Stimulated activated CD4-positive, alpha-beta T cell treated with anti-CD3 and anti-CD28 coated beads, Interleukin-1b, Interleukin-23, amount 100 ng/mL, for 1 hour (primary cell): ENCODE measurements at places on chromosomes 2 and 18.

GRCh38 chr2:19070886-19071285 is 287.5 kb downstream of the OSR1 start:
- DNase-seq, result no peak

GRCh38 chr18:32216390-32216789 is 26.6 kb downstream of the MEP1B start:
- no peak for DNase-seq

DNA sequence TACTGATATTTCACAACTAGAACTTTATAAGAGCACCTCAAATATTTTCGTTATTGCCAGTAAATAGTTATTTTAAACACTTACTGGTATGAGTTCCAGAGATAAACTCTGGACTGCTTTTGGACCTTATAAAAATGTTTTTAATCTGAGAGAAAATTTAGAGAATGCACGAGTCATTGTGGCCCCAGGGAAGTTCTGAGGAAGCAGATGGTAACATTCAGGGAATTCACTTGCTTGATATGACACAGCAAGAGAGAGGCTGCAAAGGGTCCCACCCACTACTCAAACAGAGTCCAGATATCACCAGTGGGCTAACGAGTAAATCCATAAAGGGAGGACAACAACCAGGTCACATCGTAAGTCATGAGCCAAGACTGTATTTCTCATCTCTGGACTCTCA is 526.8 kb downstream of the TDRD15 start:
- DNase-seq, result no peak

DNA sequence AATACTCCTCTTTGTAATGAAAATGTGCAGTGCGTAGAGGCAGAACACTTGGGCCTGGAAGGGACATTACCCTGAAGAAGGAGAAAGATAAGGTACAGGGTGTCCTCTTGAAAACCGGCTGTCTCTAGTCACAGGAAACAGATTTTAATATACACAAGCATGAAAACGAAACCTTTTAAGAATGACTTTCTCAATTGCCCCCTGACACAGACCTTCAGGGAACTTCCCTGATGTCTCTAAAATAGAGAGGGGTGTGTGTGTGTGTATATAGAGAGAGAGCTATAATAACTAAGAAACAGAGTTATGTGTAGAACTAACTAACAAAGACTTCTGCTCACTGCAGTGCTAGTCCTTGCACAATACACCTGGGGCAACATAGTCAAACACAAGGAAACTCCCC is 780.0 kb downstream of the CNTNAP5 start:
- DNase-seq, result no peak

- no peak for DNase-seq
Measured at GRCh38 chr2:109062859-109063700, 65.9 kb upstream of the SH3RF3 start.

DNA sequence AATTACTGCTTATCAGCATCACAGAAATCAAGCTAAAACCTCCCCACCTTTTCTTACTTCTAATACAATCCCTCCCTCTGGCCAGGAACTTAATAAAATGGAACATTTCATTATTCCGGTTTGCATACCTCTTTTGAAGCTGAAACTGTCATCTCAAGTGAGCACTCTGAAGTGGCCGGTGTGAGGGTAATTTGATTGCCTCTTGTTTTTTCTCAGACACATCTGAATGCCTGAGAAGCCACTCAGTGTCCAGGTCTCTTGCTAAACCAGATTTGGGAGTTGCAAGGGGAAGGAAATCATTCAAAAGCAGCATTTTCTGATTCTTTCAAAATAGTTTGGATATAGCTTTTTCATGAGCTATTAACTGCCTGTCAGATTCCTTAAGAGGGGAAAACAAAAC is 190.3 kb downstream of the C1D start:
- no peak for DNase-seq

- DNase-seq, result no peak
Measured at GRCh38 chr18:44904768-44905167, 224.1 kb downstream of the SETBP1 start.

DNA sequence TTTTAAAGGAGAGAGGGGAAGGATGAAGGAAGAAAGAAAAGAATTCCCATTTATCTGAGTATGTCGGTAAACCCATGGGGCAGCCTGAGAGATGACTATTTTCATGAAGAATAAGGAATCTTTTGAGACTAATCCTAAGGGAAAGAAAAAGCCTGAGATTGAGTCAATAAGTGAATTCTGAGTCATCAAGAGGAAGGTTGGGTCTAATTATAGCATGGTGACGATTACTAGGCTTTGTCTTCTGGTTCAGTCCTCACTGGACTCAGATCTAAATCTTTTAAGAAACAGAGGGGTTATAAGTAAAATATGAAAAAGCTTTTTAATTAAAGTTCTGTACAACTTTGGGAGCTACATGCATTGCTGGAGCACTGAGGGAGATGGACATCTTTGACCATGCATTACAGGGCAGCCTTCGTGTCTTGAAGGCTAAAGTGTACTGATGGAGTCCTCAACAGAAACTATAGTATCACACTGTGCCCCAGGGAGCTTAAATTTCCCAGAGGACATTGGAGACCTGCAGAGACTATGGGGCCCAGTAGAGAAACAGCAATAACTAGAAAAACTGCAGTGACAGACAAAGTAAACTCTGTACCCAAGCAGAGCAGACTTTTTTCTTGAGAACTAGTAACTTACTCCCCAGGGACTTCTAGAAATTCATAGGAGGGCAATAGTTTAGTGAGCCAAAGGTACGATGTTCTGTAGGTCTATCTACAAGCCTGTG is 260.9 kb downstream of the RAD51AP2 start:
- no peak for DNase-seq

DNA sequence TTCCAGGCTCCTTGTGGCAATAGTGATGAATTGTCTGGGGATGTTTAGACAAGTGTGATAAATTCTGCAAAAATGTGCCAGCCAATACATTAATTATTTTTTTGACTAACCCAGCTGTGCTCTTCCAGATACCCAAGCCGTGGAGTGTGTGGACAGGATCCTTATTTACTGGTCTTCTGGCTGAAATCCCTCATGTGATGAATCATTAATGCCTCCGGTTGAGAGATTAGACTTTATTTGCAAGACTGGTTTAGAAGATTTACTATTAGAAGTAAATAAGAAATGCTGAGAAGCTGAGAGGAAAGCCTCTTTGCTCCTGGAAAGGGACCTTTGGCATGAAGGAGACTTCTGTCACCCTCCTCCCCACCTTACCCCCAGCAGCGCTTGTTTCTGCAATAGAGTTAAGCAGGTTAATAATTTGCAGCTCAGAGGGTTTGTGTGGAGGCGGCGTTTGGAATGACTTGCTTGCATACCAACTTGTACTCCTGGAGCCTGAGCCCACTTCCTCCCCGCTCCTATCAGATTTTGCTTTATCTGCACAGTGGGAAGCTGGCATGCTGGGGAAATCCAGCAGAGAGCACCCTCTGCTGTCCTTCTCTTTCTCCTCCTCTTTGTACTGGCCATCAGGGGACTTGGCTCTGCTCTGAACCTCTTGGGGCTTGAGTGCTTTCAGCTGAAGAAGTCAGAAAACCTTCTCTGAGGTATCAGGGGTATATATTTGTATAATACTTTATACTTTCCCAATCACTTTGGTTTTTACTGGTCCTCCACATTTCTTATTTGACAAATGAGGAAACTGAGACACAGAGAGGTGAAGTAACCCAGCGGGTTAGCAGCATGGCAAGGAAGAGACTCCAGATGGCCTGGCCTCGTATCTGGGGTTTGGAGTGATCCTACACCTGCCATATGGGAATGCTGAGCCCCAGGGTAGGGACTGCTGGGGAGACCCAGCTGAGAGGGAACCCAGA is 16.3 kb downstream of the SLC3A1 start:
- DNase-seq, result no peak

GRCh38 chr18:68376926-68377325 is 338.0 kb downstream of the TMX3 start:
- DNase-seq, result no peak

DNA sequence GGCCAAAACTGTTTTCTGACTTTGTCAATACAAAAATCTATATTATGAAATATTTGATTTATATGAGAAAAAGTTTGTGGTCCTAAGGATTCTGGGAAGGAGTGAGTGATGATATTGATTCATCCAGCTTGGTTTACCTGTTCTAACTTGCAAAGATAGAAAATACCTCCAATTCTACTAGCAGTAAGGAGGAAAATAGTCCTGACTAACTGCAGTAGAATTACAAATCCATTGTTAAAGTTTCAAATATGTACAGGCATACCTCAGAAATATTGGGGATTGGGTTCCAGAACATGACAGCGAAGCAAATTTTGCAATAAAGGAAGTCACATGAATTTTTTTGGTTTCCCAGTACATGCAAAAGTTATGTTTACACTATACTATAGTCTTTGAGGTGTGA is 158.8 kb upstream of the CYRIA start:
- no peak for DNase-seq

DNA sequence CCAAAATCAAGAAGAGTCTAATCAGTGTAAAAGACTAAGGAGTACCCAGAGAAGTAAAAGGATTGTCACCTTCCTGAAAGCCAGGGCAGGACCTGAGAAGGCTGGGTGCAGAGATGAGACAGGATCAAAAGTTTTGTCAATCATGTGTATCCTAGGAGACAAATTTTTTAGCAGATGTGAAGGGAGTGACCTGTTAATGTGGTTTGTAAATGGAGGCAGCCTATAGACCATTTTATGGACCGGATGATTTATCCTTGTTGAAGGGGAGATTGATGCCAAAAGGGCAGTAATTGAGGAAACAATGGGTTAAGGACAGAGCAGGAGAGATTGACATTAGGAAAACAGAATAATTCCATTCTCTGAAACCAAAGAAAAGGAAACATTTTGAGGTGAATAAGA is 813 bp downstream of the NDC80 start:
- no peak for DNase-seq

GRCh38 chr2:204357286-204357685 is 188.0 kb upstream of the PARD3B start:
- no peak for DNase-seq

DNA sequence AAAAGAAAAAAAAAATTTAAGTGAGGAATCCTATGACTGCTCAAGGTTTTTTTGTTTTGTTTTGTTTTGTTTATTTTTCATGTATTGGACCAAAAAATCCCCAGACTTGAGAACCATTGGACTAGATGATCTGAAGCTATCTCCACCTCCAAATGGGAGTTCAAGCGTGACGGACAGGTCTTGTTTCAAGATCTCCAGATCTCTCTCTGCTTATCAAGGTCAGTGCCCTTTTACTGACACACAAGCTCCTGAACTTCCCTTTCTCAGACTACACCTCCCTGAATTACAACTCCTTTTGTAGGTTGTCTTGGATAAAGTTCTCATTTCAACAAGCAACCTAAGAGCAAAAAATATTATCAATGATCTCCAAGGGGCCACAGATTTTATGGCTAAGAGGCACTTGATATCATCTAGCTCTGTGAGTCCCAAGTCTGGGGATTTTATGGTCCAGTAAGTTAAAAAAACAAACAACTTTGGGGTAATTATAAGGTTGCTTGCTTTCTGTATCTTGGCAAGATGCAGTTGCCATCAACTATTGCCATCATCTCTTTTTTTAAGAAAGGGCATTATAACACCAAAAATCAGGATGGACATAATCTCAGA is 396.0 kb upstream of the ATP5MC3 start:
- DNase-seq, result no peak

- no peak for DNase-seq
Measured at GRCh38 chr2:186199029-186199428, 287.0 kb upstream of the ZC3H15 start.

DNA sequence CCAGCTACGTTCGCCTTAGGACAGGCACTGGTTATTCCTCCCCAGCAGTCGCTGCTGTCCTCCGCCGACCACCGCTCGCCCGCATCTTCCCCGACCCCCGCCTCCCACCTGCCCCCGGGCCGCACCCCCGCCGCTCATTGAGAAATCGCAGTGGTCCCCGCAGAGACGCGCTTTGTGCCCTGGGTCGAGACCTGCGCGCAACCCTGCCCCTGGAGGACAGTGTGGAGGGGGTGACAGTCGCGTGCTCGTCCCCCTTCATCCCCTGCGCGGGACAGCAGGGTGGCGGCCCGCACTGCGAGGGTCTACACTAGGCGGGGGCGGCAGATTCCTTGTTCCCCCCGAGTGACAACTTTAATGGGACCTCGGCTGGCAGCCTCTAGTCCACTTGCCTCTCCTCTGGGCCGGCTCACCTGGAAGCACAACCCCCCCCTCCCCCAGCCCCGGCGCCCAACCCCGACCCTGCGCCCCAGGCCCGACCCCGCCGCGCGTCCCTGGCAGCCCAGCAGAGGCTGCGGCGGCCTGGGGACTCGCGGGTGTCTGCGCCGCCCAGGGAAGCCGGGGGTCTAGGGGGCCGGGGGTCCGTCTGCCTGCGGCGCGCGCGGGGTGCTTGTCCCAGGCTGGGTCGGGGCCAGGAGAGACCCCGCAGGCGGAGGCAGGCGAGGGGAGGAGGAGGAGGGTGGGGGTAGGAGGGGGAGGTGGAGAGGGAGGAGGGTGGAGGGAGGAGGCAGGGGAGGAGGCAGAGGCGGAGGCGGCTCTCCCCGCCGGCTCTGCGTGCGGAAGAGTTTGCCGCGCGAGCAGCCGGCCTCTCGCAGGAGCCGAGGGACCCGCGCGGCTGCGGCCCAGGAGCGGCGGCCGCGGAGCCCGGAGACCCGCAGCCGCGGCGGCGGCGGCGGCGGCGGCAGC is at the start of gene NPAS2:
Gene NPAS2, plus strand, starts transcription at position 770 of the 903 bp plus-strand sequence. CDS start 84,616 bp downstream, outside the sequence.
- DNase-seq, result no peak

DNA sequence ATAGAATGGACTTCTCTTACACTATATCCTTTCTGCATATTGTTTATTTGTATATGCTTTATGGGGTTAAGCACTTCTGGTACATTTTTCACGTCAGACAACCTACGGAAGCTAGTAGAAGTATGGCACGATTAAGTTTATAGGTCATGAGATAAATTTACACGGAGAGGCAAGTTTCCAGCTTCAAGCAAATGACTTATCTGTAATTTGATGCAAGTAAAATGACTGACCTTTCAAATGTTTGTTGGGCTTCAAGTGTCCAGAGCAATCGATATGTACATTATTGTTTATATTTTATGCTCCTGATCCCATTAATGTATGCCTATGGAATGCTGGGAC is 97.5 kb upstream of the EFEMP1 start:
- no peak for DNase-seq

DNA sequence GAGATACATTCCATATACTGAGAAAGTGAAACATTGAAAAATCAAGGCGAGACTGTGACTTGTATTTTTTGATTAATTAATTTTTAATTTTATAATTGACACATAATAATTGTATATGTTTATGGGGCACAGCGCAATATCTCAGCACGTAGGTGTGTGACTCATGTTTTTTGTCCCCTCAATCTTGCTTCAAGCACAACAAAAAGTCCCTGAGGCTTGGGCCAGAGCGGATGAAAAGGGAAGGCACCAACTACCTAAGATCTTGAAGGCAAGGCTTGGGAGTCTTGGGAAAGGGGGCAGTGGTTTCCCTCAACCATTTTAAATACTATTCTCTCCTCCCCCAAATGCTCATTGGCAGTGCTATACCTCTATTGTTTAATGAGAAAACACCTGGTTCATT is 9.9 kb downstream of the SGPP2 start:
- DNase-seq, result no peak

- no peak for DNase-seq
Measured at GRCh38 chr2:181456660-181457120, 496 bp upstream of the ITGA4 start.

- DNase-seq, result no peak
Measured at GRCh38 chr2:149595056-149595963, 7.7 kb upstream of the MMADHC start.

GRCh38 chr18:43934781-43935471 is 657.6 kb upstream of the SYT4 start:
- DNase-seq, result no peak

- DNase-seq, result no peak
Measured at GRCh38 chr2:230990131-230990898, 5.6 kb upstream of the SPATA3 start.
